ENCODE measurements at places on chromosomes 13 and 19.

- DNase-seq = no peak
Measured at GRCh38 chr13:108902405-108903155, 273.2 kb downstream of the MYO16 start.

DNA sequence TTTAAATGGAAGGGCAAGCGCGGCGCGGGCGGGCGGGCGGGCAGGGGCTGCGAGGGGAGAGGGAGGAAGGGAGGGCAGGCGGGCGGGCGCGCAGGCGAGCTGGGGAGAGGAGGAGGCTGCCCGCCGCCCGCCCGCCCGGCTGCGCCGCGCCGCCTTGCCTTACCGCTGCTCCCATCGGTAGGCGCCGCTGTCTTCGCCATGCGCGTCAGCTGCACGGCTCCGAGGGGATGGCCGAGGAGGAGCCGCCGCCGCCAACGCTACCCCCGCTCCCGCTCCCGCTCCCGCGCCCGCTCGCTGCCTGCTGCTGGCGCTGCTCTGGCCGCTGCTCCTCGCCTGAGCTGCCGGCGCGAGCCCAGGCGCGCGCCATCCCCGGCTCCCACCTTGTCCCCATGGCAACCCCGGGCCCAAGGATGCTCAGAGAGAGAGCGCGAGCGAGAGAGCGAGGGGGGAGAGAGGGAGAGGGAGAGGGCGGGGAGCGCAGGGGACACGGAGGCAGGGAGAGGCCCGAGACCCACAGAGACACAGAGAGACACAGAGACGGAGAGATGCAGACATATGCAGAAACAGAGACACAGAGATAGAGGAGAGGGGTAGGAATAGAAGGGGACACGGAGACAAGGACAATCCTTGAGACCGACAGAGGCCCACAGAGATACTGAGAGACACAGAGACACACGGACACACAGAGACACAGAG, 40.3 kb downstream of the DEDD2 start:
- DNase-seq = peak; percentile 76

DNA sequence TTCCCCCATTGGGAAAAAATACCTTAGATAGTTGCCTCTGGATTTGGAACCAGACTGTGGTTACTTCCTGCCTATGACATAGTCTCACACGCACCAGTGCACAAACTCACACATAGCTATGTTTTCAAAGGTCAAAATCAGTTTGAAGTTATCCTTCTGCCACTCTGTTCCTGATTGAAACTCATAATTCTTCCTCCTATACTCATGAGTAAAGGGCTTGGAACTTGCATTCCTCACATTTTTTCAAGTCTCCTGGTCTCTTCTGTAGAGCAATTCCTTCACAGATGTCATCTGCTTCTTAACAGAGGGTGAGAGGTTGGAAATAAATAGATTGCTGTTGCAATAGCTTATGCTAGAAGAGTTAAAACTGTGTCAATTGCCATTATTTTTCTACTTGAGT, 18.6 kb upstream of the POSTN start:
- no peak for DNase-seq

DNA sequence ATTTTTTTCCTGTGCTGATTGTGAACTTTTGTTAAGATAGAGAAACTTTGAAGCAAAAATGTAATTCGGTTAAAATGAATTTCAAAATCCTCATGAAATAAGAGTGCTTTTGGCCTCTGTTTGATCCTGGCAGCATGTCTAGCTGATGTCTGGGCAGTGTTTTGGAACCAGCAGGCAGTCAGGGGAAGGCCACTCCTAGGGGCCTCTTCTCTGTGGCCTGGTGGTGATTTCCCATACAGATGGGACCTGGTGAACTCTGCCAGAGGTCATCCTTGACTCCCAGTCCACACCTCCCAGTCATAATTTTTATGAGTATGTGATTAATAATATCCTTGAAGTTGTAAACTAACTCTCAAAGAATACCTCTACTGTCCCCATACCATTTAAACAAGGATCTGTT, 226.6 kb downstream of the PCCA start:
- DNase-seq = no peak

- no peak for DNase-seq
Measured at GRCh38 chr19:50826492-50827240, 3.1 kb upstream of the KLK1 start.

GRCh38 chr13:99367663-99368448, 60.7 kb upstream of the GPR183 start:
- DNase-seq = no peak

DNA sequence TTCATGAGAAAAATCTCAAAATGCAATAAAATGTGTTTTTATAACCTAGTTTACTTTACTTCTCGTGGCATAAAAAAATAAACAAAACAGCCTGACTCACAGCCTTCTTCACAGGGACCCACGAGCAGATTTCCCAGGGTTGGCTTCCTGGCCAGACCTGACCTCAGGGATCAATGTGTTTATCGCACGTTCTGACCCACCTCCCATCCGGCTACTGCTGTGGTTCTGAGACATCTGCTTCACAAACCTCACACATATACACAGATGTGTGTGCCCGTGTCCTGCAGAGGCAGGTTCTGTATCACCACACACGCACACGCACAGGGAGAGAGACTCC, 118.3 kb downstream of the COL4A2 start:
- DNase-seq = no peak

GRCh38 chr19:35348911-35349611, 1.4 kb downstream of the FFAR1 start:
- DNase-seq = no peak

DNA sequence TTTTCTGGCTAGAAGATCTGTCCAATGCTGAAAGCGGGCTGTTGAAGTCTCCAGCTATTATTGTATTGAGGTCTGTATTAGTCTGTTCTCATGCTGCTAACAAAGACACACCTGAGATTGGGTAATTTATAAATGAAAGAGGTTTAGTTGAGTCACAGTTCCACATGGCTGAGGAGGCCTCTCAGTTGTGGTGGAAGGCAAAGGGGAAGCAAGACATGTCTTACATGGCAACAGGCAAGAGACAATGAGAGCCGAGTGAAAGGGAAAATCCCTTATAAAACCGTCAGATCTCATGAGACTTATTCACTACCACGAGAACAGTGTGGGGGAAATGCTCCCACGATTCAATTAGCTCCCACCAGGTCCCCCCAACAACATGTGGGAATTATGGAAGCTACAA, 980.4 kb downstream of the SLITRK5 start:
- no peak for DNase-seq

DNA sequence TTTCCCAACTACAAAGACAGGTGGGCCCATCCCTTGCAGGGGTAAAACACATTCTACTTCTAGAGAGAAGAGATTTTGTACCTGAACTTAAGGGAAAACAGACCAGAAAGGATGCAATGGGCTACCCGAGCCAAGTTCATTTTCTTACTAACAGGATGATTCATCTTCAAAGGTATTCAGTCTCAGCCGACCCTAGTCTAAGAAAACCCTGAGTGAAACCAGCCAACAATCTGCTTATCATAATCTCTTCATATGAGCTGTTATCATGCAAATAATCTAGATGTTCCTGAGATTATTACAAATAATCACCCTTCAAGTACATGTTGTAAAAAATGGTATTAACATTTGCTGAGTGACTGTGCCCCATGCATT, 15.6 kb downstream of the PABPC3 start:
- DNase-seq = no peak

GRCh38 chr19:47742634-47743033, 2.7 kb upstream of the NOP53 start:
- DNase-seq = no peak

- DNase-seq = no peak
Measured at GRCh38 chr19:815775-816499, 5.8 kb downstream of the PLPPR3 start.

DNA sequence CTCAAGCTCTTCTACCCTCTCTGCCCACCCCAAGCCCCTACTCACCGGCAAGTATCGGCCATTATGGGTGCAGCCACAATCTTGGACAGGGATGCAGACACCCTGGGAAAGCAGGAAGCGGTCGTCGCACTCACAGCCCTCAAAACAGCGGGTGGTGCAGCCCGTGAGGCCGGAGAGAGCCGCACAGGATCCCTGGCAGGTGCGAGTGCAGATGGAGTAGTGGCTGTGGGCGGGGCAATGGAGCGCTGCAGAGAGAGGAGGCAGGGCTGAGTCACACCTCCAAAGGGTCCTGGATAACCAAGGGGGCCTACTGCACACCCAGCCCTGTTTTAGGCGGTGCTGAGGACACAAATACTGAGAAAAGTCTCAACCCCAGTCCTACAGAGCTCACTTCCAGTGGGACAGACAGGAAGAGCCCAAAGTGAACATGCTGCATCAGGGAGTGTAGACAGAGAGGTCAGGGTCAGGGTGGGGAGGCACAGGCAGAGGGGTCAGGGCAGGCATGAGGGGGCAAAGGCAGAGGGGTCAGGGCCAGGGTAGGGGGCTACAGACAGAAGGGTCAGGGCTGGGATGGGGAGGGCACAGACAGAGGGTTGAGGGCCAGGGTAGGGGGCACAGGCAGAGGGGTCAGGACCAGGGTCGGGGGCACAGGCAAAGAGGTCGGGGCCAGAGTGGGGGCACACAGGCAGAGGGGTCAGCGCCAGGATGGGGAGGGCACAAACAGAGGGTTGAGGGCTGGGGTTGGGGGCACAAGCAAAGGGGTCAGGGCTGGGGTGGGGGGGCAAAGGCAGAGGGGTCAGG, 24.2 kb upstream of the FBL start:
- no peak for DNase-seq

DNA sequence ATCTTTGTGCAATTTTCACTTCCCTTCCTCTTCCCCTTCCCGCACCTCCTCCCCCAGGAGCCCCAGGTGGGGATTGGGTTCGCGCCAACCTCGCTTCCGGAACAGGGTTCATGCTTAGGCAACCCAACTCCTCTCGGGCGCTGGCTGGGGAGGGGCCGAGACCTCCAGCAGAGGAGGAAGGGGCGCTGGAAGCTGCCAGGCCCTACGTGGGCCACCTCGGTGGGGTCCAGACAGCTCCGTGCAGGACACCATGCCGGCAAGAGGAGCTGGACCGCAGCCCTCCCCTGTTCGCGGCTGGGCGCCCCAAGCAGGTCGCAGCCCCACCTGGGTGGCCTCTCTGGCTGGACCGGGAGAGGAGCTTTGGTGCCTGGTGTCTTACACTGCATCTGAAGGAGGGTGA, 91.1 kb downstream of the SPACA7 start:
- DNase-seq = no peak

DNA sequence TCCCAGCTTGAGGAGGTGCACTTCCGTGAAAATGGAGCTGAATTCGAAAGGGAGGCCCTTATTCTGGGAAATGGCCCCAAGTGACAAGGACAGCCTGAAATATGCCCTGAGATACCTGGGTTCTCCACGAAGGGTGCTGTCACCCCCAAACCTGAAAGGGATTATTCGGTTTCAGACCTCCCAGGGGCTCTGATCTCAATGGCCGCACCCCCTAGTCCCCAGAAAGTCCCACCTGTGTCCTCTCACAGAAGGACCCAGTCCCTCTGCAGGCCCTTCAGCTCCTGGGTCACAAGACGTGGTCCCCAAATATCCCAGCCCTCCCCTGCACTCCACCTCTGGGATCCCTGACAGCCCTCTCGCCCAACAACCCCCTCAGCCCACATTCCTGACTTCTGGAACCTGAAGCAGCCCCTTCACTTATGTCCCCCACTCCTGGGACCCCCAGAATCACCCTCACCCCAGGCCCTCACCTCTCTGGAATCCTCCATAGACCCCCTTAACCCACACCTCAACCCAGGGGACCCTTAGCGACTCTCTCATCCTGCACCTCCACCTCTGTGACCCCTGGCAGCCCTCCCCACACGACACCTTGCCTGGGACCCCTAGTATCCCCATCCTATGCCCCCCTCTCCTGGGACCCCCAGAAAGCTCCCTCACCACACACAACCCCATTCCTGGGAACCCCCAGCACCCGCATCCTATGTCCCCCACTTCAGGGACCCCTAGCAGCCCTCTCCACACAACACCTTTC, 606 bp downstream of the SYNGR4 start:
- DNase-seq = no peak

GRCh38 chr13:70874636-70875035, 766.4 kb upstream of the KLHL1 start:
- DNase-seq = no peak

DNA sequence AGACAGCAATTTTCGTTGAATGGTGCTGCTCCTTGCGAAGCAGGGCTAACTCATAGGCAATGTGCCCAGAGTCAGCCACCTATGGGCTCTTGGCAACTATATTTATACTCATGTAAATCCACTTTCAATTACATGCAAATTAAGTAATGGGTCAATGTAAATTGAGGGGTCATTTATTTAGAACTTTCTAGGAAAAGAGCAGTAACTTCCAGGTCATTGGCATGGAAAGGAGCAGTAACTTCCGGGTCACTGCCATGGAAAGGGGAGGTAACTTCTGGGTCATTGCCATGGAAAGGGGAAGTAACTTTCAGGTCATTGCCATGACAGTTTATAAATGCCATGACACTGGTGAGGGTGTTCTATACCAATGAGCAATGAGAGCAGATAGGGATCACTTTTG, 11.6 kb downstream of the KLK4 start:
- no peak for DNase-seq

DNA sequence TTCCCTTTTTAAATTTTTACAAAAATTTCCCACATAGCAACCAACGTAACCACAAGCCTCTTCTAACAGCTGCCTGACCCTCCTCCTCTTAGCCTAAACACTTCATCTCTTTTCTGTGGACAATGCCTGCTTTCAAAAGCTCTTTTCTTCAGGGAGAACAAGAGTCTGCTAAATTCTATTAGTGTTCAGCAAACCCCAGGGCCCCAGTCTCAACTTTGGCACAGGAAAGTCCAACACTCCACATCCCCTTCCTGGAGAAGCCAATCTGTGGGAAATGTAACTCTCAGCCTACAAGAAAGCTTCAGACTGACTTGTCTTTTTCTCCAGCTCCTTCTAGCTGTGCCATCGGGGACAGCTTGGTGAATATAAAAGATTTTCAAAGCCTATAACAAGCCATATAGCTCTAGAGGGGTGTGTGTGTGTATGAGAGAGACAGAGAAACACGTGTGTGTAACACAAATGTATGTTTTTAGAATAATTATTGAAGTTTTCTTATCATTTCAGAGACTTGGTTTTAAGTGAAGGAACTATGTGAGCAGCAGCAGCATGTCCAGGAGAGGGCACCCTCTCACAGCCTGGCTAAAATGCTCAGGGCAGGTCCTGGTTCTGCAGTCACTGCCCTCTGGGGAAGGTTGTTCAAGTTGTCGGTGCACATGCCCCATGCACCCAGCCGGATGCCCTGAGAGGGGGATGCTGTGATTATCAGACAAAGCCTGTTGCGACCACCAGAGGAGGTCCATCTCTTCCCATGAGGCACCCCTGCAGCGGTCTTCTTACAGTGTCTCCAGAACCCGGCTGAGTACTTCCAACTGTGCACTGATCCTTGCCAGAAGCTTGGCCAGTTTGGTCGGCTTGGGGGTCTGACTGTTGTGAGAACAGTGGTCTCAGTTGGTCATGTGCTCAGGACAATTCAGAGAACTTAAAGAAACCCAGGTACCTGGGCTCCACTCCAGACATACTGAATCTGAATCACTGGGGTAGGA, 34.4 kb downstream of the CCDC70 start:
- DNase-seq = peak; percentile 34
